NCI-H82 (cell line): ENCODE measurements at places on chromosomes 2 and 18.

DNA sequence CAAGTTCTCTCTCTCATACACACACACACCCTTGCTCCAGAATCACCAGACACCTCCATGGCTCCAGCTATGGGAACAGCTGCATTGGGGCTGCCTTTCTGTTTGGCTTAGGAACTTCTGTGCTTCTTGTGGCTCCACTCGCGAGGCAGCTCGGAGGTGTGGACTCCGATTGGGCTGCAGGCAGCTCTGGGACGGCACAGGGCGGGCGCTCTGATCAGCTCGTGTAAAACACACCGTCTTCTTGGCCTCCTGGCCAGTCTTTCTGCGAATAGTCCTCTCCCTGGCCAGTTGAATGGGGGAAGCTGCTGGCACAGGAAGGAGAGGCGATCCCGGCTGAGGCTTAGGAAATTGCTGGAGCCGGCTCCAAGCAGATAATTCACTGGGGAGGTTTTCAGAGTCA lies 22.4 kb downstream of the FOSL2 start:
- DNase-seq = no peak

GRCh38 chr2:54741250-54741649 lies 17.8 kb downstream of the EML6 start:
- DNase-seq = no peak

GRCh38 chr2:158726911-158727592 lies 68.1 kb upstream of the DAPL1 start:
- DNase-seq = peak; percentile 92

DNA sequence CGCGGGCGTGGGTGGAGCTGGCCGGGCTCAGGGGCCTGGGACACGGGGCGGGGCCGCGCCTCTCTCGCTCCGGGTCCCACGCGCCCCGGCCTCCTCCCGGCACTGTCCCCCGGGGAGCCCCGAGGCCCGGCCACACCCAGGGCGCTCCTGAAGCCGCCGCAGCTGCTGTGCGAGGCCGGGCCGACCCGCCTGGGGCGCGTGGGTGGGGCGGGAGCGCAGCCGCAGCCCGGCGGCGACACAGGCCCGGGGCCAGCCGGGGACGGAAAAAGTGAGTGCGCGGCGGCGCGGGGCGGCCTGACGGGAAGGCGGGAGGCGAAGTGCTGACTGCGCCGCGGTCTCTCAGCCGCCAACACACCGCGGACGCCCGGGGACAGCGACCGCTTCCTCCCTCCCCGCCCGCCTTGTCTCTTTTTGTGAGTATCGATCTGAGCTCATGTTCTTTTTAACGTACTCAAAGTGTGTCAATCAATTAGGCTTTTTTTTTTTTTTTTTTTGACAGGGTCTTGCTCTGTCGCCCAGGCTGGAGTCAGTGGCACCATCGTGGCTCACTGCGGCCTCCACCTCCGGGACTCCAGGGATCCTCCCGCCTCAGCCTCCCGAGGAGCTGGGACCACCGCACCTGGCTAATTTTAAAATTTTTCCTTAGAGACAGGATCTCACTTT lies 14.5 kb downstream of the PDCD1 start:
- DNase-seq = peak; percentile 36

DNA sequence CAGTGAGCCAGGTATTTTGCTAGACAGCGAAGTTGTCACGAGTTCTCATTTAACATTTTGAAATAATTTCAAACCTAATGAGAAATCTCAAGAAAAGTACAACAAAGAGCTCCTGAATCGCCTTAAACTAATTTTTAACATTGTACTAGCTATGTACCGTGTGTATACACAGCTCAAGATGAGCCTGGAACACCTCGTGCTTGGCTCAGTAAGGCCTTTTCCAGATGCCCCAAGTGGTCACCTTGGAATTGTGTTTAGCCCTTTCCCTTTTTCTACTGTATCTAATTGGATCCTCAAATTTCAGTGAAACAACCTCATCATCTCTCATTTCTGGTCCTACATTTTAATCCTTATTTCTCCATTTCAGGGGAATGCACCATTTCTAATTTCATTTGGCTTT lies 7.2 kb downstream of the PTPN4 start:
- peak; percentile 5 for DNase-seq

DNA sequence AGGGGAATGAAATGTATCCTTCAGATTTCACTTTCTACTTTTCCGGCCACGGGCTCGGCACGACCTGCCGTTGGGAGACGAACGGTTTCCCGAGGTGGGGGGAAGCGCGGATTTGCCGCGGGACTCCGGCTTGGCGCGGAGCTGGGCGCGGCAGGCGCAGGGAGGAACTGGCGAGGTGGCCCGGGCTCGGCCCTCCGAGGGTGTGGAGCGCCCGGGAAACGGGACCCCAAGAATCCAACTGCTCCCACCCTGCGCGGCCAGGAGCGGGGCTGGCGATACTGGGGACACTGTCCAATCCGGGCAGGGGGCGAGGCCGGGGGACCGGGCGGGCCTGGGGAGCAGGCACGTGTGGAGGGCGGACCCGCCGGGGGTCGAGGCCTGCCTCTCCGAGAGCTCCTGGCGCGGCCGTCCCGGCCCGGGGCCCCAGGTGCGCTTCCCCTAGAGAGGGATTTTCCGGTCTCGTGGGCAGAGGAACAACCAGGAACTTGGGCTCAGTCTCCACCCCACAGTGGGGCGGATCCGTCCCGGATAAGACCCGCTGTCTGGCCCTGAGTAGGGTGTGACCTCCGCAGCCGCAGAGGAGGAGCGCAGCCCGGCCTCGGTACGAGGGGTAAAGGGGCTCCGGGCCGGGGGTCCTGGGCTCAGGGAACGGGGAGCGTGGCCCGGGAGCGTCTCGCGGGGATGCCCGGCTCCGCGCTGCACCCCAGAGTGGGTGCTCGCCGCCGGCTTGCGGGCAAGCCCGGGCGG lies at the start of gene ANXA4:
Gene ANXA4, plus strand, starts transcription at position 560 of the 747 bp plus-strand sequence. CDS start 39,432 bp downstream, outside the sequence.
- peak; percentile 82 for DNase-seq

GRCh38 chr18:79934311-79935097 lies 16.9 kb downstream of the SLC66A2 start:
- no peak for DNase-seq

- DNase-seq = no peak
Observed at GRCh38 chr18:77251730-77252050, 2.0 kb downstream of the GALR1 start.

GRCh38 chr2:102506743-102507142 lies 33.7 kb downstream of the SLC9A4 start:
- DNase-seq = no peak

DNA sequence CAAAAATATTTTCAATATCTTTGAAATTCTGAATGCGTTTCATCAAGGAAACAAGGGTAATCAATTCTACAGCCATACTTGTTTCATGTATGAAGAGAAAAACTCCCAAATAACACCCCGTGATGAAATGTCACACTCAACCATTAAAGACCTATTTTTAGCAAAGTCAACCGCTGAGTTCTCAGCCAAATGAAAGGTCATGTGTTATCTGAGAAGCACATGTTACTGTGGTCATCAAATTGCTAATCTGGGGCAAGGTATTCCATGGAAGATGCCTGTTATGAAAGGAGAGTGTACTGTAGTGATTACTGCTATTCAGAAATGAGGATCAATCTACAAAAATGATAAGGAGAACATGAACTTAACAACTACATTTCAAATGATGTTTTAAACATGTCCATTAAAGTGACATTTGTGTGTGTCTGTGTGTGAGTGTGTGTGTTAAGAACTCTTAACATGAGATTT lies 126.7 kb downstream of the BCL2 start:
- no peak for DNase-seq

GRCh38 chr2:205133544-205133943 lies 548.8 kb upstream of the NRP2 start:
- no peak for DNase-seq

DNA sequence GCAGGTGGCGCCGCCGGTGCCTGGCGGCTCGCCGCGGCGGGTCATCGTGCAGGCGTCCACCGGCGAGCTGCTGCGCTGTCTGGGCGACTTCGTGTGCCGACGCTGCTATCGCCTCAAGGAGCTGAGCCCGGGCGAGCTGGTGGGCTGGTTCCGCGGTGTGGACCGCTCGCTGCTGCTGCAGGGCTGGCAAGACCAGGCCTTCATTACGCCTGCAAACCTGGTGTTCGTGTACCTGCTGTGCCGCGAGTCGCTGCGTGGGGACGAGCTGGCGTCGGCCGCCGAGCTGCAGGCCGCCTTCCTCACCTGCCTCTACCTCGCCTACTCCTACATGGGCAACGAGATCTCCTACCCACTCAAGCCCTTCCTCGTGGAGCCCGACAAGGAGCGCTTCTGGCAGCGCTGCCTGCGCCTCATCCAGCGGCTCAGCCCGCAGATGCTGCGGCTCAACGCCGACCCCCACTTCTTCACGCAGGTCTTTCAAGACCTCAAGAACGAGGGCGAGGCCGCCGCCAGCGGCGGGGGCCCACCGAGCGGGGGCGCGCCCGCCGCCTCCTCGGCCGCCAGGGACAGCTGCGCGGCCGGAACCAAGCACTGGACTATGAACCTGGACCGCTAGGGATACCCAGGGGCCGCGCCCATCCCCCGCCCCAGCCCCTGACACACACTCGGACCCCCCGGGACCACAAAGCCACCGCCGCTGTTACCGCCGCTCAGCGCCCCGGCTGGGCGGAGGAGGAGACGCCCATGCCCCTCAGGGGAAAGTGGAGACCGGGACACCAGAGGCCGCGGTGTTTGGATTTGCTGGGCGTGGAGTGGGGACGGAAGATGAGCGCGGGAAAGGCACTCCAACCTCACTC lies 1.1 kb downstream of the CDK5R2 start:
- peak; percentile 74 for DNase-seq

DNA sequence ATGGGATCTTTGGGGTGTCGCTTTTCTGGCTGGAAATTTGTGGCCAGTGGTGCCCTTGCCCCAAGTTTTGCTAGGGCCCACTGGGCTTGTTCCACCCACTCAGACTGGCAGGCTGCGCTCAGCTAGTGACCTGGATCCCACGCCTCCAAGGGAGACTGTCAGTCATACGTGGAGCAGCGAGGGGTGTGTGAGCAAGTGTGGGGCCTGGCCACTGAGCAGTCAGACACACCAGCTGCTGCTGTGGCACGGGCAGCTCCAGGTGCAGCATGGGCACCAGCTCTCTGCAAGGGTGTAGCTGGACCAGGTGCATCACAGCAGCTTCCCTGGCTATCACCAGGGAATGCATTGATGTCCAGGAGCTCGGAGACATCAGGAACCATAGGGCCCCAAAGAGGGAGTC lies 327.0 kb downstream of the NR4A2 start:
- no peak for DNase-seq

GRCh38 chr18:76419811-76420210 lies 75.2 kb downstream of the ZNF516 start:
- peak; percentile 17 for DNase-seq

- no peak for DNase-seq
Observed at GRCh38 chr2:43139996-43140621, 86.3 kb downstream of the ZFP36L2 start.

GRCh38 chr2:69163109-69163508 lies 150.1 kb downstream of the ANTXR1 start:
- no peak for DNase-seq

DNA sequence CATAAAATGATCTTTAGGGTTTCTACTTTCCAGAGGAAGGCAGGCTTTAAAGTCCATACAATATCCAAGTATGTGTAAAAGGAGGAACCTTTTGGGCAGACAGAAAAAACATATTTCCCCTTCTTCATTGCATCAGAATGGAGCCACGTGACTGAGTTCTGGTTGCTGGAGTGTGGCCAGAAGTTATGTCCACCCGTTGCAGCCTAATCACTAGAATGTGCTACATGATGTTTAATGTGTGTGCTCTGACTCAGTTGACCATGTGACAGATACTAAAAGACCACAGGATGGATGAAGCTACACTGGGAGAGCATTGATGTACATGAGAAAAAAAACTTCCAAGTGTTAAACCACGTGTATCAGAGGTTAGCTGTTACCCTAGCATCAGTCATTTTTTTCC lies 460.9 kb downstream of the RIT2 start:
- no peak for DNase-seq

GRCh38 chr2:55954306-55955035 lies 30.9 kb upstream of the EFEMP1 start:
- peak; percentile 51 for DNase-seq

- no peak for DNase-seq
Observed at GRCh38 chr2:168810235-168810634, 7.8 kb downstream of the NOSTRIN start.
